ENCODE measurements at places on chromosomes 12 and 14.

DNA sequence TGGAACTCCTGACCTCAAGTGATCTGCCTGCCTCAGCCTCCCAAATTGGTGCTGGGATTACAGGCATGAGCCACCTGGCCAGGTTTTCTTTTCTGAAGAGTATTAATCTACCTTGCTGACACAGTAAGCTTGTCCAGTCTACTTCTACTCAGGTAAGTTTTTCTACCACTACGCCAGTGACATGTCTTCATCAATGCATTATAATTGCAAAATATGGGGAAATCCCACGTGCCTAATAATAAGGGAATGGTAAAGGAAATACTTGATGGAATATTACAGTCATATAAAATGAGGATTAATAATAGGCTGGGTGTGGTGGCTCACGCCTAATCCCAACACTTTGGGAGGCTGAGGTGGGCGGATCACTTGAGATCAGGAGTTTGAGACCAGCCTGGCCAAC lies 62.3 kb downstream of the RAB35 start:
- DNase-seq, result no peak

DNA sequence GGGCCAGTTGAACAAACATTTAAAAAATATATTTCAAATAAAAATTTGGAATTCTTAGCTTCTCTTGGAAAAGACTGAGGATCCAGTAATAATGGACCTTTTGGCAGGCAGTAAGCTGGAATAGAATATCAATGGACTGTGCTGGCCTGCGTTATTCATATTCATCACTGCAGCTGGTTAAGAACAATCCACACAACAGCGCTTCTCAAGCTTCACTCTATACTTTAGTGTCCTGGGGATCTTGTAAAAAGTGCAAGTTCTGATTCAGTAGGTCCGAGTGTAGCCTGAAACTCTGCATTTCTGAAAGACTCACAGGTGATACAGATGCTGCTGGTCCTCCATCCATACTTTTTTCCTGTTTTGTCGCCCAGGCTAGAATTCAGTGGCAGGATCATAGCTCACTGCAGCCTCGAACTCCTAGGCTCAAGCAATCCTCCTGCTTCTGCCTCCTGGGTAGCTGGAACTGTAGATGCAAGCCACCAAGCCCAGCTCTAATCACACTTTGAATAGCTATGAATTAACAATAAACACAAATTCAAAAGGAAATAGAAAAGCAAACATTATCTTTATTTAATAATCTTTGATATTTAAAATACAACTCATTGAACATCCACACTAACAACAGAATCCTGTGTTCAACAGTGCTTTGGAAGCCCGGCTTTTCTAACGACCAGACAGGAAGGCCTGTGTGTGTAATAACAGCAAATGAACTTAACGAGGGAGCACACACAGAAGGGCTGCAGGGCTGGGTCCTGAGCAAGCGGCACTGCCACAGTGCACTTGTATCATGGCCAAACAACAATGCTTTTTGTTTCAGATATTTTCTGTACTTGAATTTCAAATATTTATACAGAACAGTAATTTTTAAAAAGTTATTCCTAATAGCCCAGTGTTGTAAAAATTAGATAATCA lies 18.4 kb upstream of the TRIP11 start:
- no peak for DNase-seq

GRCh38 chr14:79581912-79582576 lies 629.3 kb downstream of the DIO2 start:
- no peak for DNase-seq

DNA sequence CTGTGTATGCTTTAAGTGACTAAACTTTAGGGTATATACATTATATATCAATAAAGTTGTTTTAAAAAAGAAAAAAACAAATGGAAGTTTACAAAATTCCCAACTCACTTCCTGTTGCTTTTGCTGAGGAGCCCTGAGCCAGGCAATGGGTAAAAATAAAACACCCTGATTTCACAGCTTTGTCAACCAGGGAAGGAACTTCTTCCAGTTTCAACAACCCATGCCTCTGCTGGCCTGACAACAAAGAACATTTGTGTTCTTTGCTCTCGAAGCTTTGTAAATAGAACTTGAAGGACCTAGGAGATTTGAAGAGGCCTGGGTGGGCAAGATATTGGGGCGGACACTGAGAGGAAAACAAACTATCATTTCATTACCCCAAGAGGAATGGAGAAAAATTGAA lies 141.2 kb upstream of the NOS1 start:
- no peak for DNase-seq

- DNase-seq, result no peak
Measured at GRCh38 chr12:110555577-110556406, 27.3 kb downstream of the PPTC7 start.

GRCh38 chr12:100403446-100403845 lies 46.6 kb downstream of the SLC17A8 start:
- no peak for DNase-seq

- DNase-seq, result no peak
Measured at GRCh38 chr12:4196805-4197420, 76.6 kb upstream of the CCND2 start.

DNA sequence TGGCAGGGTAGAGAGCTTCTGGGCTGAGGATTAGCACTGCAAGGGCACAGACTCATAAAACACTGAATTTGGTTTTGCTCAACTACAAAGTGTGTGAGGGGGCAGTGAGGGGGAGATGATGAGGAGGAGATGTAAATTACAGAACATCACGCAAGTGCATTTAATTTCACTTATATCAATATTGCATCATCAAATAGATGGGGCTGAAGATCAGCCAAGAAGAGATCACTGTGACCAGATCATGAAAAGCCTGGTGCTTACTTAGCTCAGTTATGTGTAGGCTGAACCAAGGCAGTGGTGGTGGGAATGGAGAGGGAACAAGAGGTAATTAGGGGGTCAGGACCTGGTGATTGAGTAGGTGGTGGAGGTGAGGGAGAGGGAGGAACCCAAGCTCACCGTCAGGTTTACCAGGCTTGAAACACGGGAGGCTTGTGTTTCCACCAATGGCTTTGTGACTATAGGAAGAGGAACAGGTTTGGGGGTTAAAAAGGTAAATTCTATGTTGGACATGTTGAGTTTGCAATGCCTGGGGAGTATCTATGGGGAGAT lies 11.3 kb downstream of the FOS start:
- no peak for DNase-seq

DNA sequence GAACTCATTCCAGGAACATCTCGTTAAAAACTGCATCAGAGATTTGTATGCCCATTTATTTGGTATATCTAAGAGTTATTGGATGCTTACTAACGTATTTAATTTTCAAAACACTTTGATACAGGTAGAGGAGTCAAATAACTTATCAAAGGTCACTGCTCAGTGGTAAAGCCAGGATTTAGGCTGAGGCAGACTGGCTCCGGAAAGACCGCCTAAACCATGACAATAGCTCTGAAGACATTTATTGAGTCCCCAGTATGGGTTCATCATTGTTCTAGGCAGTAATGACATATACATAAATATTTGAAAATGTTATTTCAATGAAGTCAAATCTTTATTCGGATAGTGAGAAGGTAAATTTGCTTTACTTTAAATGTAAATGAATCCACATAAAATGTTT lies 30.3 kb downstream of the WBP11 start:
- DNase-seq, result no peak

DNA sequence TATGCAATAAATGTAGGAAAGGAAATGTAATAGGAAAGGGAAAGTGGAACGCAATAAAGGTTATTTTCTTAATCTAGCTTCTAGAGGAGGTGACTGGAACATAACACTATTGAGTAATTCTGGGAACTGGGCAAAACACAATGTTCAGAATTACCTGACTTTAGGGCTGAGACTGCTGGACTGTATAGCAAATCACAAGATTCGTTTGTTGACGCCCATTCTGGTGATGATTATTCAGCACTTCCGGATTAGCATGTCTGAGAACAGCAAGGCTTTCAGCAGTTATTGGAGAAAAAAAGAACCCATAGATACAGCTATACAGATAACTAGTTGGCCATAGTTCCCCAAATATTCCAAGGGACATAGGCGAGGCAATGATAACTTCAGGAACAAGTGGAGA lies 2.3 kb upstream of the KLRD1 start:
- no peak for DNase-seq

Data from SK-N-SH (cell line).